Erythroblast (primary cell): ENCODE measurements at places on chromosomes 4 and X.

DNA sequence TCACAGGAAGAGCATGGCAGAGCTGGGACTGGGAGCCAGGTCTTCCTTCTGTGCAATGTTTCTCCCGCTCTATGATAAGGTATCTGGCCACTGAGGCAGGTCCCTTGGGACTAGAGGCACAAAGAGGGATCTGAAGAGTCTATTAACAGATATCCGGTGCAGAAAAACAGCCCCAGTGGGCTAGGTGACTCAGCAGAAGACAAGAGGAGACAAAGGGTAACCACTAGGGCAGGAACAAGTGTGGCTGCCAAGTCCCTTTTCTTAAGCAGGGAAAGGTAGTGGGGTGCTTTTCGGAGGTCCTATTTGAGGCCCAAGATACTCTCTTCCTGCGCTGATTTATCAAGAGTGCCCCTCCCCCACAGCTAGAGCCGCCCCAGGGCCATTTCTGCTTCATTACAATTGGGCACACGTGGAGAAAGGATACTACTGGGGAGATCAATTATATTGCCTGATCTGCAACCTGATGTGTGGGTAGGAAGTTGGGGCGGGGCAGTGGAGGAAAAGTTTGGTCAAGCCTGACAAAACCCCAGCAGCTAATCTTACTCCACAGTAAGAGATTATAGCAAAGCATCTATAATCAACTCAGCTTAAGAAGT is at the start of gene DGAT2L6:
Gene DGAT2L6, plus strand, starts transcription at position 546 of the 596 bp plus-strand sequence. CDS start 100 bp downstream, outside the sequence.
- no peak for DNase-seq

DNA sequence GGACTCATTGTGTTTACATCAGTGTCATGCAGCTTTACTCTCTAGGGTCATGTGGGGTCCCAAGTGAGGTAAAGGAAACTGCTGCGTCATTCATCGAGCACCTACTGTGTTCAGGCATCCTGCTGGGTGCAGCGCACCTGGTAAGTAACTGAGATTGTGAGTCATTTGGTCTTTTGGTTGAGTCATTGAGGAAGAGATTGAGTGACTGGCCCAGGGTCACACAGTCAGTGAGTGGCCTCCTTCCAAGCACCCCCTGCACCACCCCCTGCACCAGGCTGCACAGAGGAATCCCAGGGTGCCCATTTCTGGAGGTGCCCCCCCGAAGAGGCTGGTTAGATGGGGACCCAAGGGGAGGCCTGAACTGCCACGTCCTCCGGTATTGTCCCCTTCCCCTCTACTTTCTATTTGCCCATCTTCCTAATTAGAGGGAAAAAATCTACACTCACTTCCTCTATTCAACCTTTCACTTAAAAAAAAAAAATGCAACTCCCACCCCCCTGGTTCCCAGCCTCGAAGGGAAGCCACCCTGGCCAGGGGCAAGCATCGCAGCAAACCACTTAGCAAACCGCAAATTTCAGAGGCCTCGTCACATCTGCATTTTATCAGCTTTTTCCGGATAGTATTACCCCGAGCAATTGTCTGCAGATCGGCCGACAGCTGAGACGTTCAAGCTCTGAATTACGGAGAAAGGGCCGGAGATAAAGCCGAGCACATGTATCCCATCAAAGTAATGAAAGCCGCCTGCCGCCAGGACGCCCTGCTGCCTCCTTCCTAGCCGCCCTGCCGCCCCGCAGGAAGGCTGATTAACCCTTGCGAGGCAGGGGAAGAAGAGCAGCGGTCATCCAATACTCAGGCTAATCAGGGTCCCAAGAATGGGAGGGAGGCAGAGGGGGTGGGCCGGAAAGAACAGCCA is 96.3 kb upstream of the MSX1 start:
- DNase-seq = no peak

- DNase-seq = no peak
Observed at GRCh38 chr4:120056246-120056645, 10.4 kb downstream of the MAD2L1 start.

DNA sequence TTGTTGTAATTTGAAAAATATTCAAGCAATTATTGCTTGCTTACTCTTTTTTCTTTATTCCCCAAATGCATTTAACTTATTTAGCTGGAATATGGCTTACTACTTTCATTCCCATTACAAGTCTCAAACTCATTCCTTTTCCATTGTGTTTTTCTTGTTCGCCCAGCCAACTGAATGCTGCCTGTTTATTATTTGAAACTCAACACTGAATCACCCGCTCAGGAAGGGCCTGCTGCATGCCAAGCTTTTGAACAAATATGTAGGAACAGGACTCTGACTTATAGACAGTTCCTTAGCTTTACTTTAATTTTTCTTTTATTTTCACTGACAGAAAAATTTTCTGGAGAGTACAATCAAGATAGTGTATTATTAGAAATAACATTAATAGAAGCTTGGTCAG is 12.9 kb downstream of the PCDH18 start:
- no peak for DNase-seq

DNA sequence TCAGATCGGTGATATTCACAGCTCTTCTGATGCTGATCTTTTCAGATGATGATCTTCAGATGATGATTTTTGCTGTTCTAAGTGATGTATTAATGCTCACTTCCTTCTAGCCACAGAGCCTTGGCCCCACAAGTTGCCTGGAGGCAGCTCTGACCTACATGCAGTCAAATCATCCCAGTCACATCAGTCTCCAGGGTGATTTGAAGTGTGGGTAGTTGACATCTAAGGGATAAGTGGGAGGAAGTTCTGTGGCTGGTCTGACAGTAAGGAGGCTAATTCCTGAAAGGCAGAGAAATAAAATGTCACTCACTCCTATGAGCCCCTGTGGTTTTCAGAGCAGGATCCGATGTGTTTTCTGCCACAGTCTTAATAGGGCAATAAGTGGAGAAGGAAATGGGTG is 79.8 kb upstream of the RPL34 start:
- no peak for DNase-seq

- DNase-seq = no peak
Observed at GRCh38 chrX:460823-461640, 74.3 kb upstream of the PPP2R3B start.

- DNase-seq = no peak
Observed at GRCh38 chr4:34974313-34974680, 1270.0 kb downstream of the ARAP2 start.

DNA sequence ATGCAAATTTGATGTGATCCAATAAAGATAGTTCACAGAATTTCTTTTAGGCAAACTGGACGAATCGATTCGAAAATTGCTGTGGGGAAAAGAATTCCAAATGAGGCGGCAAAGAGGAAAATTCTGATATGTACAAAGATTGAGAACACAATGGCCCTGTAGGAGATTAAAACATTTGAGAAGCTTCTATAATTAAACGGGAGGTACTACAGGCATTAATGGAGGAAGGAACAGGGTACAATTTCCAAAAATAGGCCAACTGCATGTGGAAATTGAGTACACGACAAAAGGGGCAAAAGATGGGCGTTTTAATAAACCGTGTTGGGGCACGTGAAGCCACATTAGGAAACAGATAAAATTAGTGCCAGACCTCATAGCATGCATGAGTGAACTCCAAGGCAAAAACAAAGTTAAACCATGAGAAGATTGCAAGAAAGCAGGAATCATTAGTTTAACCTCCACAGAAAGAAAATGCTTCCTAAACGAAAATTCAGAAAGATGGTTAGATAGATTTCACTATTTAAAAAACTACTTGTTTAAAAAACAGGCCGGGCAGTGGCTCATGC is 68.4 kb downstream of the DHRSX start:
- no peak for DNase-seq

GRCh38 chr4:123786163-123786915 is 389.7 kb downstream of the SPRY1 start:
- DNase-seq = no peak

- no peak for DNase-seq
Observed at GRCh38 chrX:45381841-45382240, 181.2 kb upstream of the DIPK2B start.

- DNase-seq = no peak
Observed at GRCh38 chr4:16642897-16643296, 255.5 kb downstream of the LDB2 start.

- no peak for DNase-seq
Observed at GRCh38 chrX:65874110-65874509, 165.8 kb downstream of the VSIG4 start.

- no peak for DNase-seq
Observed at GRCh38 chr4:165403048-165403447, 24.2 kb downstream of the CPE start.

DNA sequence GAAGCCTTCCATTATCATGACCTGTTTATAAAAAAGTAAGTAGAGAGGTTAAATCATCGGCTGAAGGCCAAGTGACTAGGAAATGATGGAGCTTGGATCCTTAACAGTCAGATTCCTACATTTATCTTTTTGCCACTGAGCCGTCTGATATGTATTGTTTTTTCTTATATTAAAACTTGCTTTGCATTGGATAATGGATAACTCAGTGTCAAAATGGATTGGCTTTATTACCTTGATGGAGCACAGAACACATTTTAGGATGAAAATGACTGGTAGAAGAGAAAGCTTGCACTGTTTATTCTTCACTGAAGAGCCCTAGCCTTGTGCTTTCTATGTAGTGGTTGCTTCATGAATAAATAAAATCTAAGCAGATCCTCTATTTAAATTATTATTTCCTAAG is 54.2 kb upstream of the TSPAN5 start:
- no peak for DNase-seq

- DNase-seq = no peak
Observed at GRCh38 chrX:118216509-118216908, 99.9 kb upstream of the KLHL13 start.

DNA sequence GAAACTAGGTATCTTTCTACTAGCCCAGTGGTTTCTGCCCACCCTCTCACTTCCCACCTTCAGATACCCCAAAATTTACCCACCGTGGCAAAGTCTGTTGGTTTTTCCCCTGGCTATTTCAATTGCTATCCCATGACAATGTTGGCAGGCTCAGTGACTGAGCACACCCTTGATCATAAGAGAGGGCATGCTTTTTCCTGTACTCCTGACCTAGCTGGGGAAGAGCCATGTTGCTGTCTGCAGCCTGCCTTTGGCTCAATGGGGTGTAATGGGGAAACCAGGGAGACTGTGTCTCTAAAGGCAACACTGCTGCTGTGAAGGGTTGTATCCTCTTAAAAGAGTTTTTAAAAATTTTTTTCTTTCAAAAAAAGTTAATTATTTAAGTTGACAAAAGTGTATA is 90.4 kb upstream of the CITED1 start:
- DNase-seq = no peak
